Fibroblast of lung (primary cell): ENCODE measurements at places on chromosomes 3 and 15. TPM values are rescaled to one million over a fixed set of nuclear protein-coding genes. Genes with fewer than 3 reads are reported as not detected.
A peak's percentile ranks its signal among the peaks of the same experiment; 100 is the strongest.

DNA sequence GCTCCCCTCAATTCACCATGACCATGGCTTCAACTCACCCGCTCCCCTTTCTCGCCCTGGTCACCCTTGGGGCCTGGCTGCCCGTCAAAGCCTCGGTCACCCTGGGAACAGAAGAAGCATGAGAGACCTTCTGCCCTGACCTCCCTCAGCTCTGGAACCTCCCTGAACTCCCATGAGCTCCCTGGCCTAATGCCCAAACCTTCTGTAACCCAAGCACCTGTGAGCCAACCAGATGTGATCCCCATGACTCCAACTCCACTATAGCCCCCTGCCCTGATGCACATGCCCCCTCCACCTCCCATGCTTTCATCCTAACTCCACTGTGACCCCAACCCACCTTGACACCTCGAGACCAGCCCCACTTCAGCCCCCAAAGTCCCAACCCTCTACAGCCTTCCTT is 3.5 kb upstream of the UCN2 start:
- no peak for DNase-seq

DNA sequence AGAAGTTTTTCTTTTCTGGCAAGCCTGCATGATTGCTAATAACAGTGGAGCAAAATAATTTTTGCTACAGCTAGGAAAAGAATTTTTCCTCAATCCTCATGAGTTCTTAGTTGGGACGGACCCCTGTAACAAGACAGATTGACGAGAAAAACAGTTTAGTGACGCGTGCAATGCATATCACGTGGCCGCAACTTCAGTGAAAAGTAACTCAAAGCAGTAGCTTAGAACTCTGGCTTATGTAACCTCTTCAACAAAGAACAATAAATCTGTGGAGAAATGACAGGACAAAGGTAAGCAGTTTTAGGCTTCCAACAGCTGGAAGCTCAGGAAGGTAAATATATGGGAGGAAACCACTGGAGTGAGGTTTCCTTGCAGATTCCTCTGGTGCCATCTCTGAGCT is 19.7 kb downstream of the FAM107A start:
- DNase-seq, result no peak

DNA sequence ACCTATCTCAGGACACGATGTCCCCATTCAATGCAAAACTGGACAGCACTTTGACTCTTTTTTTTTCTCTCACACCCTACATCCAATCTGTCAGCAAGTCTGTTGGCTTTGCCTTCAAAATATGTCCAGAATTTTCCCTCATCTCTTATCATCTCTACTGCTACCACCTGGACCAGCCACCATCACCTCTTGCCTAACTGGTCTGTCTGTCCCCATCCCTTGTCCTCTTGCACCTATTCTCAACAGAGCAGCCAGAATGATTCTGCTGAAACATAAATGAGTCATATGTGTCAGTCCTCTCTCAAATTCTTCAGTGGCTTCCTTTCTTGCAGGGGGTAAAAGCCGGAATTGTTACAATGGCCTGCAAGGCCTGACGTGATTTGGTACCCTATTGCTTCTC is 105.8 kb downstream of the CYP19A1 start:
- DNase-seq, result no peak

DNA sequence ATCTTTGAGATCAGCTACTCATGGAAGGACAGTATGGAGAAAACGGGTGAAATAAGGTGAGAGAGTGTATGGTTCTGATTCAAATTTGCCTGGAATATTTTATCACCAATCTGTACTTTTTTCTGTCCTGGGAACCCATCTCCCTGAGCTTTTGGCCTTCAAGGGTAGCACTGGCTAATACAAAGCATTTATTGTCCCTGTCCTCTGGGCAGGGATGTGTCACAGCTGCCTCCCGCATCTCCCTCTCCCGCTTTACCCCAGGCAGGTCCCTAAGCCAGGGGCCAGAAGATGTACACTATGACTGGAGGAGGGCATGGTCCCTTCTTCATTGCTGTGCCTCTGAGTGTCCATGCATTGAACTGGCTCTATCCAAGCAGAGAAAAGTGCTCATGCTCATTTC is 201.7 kb upstream of the CHRNA7 start:
- no peak for DNase-seq

- DNase-seq, result peak; percentile 29
These were observed 7.6 kb downstream of the SELENOS start for GRCh38 chr15:101269479-101270223.

- no peak for DNase-seq
These were observed 221.3 kb upstream of the UBE2E2 start for GRCh38 chr3:22981861-22982260.

EAF2 gene
- 0.52 and 1.2 TPM in 2 replicates for polyA plus RNA-seq

SLC28A2 gene
- polyA plus RNA-seq, result not detected in 2 replicates

ATP13A4 gene
- polyA plus RNA-seq, result 0.01 and 0.10 TPM in 2 replicates

SLC24A5 gene
- polyA plus RNA-seq, result not detected in 2 replicates

SERPINI2 gene
- not detected in 2 replicates for polyA plus RNA-seq

ERICH6 gene
- 0.10 TPM in 1 of 2 replicates, not detected in the other for polyA plus RNA-seq

GRM7 gene
- polyA plus RNA-seq, result not detected in 2 replicates
